ENCODE measurements at places on chromosomes 4 and X.

DNA sequence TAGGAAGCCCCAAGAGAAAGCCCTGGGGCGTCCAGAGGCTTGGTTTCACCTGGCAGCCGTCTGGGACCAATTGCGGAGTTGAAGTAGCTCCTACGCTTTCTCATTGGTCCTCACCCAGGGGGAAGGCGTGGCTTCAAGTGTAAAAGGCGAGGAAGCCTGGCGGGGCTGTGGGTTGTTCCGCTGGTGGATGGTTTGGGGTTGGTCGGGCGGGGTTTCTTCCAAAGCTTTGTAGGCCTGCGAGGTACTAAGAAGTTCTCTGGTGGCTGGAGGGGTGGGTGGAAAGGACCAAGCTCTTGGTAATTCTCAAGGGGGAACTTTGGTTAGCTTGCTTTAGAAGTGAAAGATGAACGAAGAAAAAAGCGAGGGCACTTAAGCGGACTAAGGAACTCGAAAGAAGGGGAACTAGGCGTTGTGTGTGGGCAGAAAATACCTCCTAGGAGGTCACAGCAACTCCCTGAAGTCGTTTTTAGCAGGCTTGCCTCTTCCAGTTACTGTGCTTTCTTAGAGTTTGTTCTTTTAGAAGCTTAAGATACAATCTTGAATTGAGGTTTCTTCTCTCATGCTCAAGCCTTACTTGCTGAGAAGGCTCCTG lies 36.6 kb downstream of the CCNG2 start:
- no peak for DNase-seq

DNA sequence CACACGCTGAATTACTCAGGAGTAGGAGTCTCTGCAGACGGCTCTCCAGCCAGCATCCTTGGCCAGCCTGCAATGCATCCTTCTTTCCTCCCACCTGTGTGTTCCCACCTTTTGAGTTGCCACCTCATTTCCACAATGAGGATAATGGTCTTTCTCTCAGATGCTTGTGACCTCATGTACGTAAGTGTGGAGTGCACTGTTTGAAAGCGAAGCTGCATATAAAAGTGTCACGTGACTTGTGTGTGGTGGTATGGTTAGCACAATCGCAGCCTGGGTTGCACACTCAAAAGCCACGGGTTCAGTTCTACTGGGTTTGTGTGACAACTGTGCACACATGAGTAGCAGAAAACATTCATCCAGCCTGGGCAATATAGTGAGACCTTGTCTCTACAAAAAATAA lies 12.0 kb upstream of the MFAP3L start:
- DNase-seq = no peak

- DNase-seq = no peak
These were observed 25.7 kb upstream of the CCKAR start for GRCh38 chr4:26515936-26516335.

DNA sequence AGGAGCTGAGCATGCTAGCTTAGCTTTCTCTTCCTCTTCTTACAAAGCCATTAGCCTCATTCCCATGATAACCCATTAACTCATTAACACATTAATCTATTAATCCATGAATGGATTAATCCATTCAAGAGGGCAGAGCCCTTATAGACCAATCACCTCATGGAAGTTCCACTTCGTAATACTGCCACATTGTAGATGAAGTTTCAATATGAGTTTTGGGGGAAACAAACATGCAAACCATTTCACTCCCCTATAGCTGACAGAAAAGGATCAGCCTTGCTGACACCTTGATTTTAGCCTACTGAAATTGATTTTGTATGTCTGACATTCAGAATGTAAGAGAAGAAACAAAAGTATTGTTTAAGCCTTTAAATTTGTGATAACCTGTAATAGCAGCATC lies 251.8 kb upstream of the GALNTL6 start:
- DNase-seq = no peak

DNA sequence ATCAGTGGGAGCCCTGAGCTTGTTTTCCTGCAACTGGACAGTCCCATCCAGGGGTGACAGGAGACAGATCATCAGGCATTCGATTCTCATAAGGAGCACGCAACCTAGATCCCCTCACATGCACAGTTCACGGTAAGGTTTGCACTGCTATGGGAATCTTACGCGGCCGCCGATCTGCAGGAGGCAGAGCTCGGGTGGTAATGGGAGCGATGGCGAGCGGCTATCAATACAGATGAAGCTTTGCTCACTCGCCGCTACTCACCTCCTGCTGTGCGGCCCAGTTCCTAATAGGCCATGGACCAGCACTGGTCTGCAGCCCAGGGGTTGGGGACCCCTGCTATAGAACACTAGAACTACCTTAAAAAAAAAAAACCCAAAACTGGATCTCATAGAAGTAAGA lies 45.4 kb downstream of the ARSD start:
- DNase-seq = no peak

- DNase-seq = no peak
These were observed 2.7 kb downstream of the FAM120C start for GRCh38 chrX:54180403-54180802.

GRCh38 chrX:111490688-111491087 lies 20.8 kb upstream of the SERTM2 start:
- DNase-seq = no peak

GRCh38 chrX:109448282-109448938 lies 33.5 kb downstream of the GUCY2F start:
- peak; percentile 11 for DNase-seq

GRCh38 chrX:1323315-1323714 lies 13.3 kb upstream of the IL3RA start:
- DNase-seq = peak; percentile 20

DNA sequence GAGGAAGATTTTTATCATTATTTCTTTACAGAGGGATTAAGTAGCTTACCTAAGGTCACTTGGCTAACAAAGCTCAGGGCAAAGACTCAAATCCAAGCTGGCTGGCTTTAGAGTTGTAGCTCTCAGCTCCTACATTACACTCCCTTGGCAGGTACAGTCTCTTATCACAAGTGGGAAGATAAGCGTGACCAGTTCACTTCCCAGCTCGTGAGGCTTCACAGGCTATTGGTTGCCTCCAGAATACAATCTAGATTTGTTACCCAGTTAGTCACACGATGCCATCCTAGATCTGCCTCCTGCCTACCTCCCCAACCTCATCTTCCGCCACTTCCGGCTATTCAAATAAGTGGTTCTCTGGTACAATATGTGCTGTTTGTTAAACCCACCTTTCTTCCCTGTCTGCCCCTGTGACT lies 3.7 kb downstream of the MMRN1 start:
- DNase-seq = no peak

GRCh38 chrX:153689654-153690465 lies 2.1 kb downstream of the SLC6A8 start:
- no peak for DNase-seq

- peak; percentile 30 for DNase-seq
These were observed 223.7 kb downstream of the COL25A1 start for GRCh38 chr4:109078724-109079123.

GRCh38 chr4:81257021-81257420 lies 42.0 kb upstream of the PRKG2 start:
- no peak for DNase-seq

GRCh38 chr4:168208957-168209614 lies 109.5 kb downstream of the DDX60 start:
- DNase-seq = no peak

- no peak for DNase-seq
These were observed 1637.3 kb upstream of the PABPC4L start for GRCh38 chr4:135838889-135839288.

Data from muscle of arm (tissue), 14 donors.